ENCODE measurements at places on chromosomes 1 and 21.

DNA sequence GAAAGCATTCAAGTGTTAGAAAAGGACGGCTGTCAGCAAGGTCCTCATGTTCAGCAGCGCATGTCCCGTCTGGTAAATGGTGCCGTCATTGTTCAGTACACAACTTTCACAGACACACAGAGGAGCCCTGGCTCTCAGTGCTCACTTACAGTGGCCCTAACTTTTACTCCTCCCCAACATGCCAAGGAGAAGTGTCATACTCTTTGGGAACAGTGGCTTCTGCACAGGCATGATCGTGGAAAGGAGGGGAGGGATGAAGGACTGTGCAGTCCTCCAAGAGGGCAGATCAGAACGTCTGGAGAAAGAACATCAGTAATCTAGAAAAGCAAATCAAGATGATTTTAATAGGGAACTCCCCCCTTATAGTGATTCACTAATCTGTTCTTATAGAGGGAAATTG, 3.8 kb upstream of the GRHL3 start:
- DNase-seq, result no peak

DNA sequence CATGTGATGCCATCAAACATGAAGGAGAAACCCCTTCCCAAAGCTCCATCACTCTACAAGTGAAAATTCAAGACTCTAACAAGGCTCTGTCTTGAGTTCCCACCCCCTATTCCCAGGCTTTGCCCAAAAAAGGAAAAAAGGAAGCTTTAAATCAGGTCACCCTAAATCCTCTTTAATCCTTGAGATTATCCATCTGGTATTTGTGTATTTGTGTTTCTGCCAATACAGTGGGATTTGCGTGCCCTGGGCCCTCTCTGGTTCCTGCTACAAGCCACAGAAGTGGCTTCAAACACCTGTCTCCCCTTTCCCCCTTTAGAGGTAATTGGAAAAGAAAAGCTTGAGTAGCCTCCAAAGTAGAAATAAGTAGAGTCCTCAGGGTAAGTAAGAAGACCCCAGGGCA, 120.4 kb downstream of the EDEM3 start:
- DNase-seq, result no peak

- no peak for DNase-seq
These were observed 20.7 kb downstream of the PDIK1L start for GRCh38 chr1:26132128-26132833.

DNA sequence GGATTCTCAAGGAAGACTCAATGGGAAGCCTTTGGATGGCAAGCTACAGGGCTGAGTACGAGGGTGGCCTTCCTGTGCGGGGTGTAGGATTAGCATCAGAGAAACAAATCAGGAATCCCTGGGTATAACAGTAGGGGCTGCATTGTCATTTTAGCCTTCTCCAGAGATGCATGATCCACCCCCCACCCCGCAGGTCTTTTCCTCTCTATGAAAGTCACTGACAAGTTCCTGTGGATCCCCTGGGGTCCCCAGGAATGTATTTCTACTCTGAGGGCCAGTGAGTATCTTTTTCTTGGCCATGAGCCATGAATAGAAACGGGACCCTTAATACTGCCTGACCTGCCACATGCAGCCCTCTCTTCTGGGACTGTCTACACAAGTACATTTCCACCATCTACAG, 473.0 kb upstream of the VAMP3 start:
- no peak for DNase-seq

DNA sequence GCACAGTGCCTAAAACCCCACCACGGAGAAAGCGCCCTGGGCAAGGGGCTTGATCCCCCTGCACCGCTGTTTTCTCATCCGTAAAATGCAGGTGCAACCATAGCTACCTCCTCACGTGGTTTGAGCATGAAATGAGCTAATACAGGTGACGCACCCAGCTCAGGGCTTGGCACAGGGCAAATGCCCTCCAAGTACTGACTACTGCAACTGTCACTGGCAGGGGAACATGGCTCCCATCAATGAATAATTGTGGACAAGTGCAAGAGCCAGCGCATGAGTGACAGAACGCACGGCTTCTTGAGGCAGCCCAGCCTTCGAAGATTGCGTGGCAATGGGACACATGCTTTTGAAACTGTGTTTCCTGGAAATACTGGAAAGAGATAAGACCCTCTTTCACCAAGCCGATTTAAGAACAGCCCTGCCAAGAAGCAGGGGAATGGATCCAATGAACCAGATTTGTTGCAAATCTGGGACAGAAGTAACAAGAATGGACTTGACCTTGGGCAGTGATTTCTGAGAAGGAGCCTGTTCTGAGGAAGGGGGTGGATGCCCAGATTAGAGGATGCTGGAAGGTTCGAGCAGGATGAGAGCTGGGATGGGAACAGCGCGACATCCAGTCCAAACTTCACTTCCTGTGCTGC, 92.8 kb upstream of the IFFO2 start:
- DNase-seq, result no peak

- no peak for DNase-seq
These were observed 107.3 kb downstream of the NMNAT2 start for GRCh38 chr1:183310753-183311479.
